Keratinocyte (primary cell): ENCODE measurements at places on chromosomes 4 and X. TPM values are rescaled to one million over a fixed set of nuclear protein-coding genes. Genes with fewer than 3 reads are reported as not detected.

DNA sequence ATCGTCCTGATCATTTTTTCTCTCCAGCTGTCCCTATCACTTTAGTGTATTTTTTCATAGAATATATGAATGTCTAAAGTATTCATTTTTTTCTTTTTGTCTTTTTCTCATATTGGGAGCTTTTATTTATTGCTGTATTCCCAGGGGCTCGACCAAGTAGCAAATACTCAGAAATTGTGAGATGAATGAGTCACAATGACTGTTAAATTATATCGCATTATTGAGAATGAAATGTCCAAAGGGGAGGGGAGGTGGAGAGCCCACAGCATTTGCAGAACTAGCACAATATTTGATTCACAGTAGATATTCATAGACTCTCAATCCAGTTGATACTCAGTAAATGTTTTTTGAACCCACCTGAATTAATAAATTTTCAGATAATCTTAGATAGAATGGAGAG, 543.6 kb upstream of the FAM241A start:
- no peak overlapping the region for H3K4me3 ChIP-seq
- H3K36me3 ChIP-seq = no peaks in the 10 kb centered on the region
- no peak for DNase-seq
- H3K27me3 ChIP-seq = no peaks in the 10 kb centered on the region
- H3K27ac ChIP-seq = no peak overlapping the region

GRCh38 chr4:10701702-10702460, 17.3 kb upstream of the CLNK start:
- no peaks in the 10 kb centered on the region for H3K4me1 ChIP-seq
- H3K27ac ChIP-seq = no peak overlapping the region
- no peak overlapping the region for H3K4me3 ChIP-seq
- H3K27me3 ChIP-seq = no peaks in the 10 kb centered on the region
- no peak for DNase-seq
- H3K36me3 ChIP-seq = no peaks in the 10 kb centered on the region

DNA sequence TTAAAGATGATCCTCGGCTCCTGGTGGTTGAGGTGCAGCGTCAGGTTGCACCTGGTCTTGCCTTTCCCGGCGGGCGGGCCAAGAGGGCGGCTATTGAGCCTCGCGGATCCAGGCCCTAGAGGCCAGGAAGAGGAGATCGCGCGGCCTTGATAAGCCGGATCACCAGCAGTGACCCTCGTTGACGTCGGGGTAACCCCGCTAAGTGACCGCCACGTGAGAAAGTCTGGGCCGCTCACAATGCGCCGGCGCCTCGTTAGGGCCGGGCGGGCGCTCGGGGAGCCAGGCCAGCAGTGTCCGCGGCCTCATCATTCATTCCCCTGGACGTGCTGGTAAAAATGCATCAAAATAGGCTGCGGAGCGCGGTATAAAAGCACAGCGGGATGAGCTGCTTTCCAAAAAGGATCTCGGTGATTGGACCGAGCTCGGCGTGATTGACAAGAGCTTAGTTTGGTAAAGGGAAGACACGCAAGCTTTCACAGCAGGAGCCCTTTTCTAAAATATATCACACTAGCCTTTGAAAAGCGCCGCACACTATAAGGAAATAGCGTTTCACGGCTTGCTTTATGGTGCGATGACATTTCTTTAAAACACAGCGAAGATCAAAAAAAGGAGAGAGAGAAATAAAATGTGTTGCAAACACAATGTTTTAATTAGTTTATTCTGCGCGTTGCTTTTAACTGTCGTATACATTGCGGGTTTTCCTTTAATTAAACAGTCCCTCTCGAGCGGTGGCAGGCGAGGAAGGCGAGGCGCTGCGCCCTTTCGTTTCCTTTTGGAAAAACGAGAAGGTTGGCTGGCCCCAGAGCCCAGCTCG, 15.9 kb upstream of the ZIC3 start:
- H3K27ac ChIP-seq = no peak overlapping the region
- DNase-seq = no peak
- H3K4me1 ChIP-seq = no peaks in the 10 kb centered on the region
- no peak overlapping the region for H3K4me3 ChIP-seq
- peaks cover 55% of the 10 kb centered on the region for H3K27me3 ChIP-seq

- H3K27me3 ChIP-seq = no peaks in the 10 kb centered on the region
- no peak for DNase-seq
- H3K27ac ChIP-seq = no peak overlapping the region
- H3K4me1 ChIP-seq = no peaks in the 10 kb centered on the region
- no peaks in the 10 kb centered on the region for H3K36me3 ChIP-seq
Observed at GRCh38 chr4:39609454-39609931, 29.2 kb downstream of the SMIM14 start.

- no peaks in the 10 kb centered on the region for H3K4me1 ChIP-seq
- no peak overlapping the region for H3K4me3 ChIP-seq
- H3K36me3 ChIP-seq = no peaks in the 10 kb centered on the region
Observed at GRCh38 chrX:106203315-106203714, 35.2 kb downstream of the PWWP3B start.

DNA sequence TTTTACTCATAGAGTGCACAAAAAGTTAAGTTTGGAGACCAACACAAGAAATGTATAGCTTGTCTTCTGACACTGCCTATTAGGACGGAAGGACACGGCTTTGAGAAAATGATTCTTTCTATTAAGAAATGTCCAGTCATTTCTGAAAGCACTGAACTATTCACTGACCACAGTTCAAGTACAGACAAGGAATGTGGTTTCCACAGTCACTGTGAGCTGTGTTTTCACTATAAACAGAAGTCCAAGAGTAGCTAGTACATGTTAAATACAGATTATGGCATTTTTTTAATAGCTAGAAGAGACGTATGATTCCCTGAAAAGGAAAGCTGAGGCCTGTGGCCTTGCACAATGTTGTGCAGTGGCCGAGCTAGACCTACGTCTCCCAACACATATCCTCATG, 115.1 kb upstream of the GPM6A start:
- H3K27me3 ChIP-seq = no peaks in the 10 kb centered on the region
- no peaks in the 10 kb centered on the region for H3K36me3 ChIP-seq
- no peak overlapping the region for H3K4me3 ChIP-seq
- no peaks in the 10 kb centered on the region for H3K4me1 ChIP-seq
- no peak for DNase-seq

DNA sequence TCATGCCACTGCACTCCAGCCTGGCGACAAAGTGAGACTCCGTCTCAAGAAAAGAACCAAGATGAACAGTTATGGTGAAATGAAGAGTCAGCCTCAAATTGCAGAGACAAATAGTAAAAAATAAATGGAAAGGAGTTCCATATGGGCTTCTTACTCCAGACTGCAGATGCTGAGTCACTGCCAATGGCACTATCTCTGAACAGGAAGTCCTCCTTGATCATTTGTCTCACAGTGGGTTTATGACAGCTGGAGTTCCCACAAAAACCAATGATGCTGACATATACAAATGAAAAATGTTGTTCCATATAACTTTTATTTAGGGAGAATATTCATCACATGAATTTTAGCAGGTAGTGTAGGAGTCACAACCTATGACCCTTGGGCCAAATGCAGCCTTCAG, 631.6 kb downstream of the PCDH18 start:
- no peak overlapping the region for H3K27ac ChIP-seq
- H3K4me1 ChIP-seq = no peaks in the 10 kb centered on the region
- H3K36me3 ChIP-seq = no peaks in the 10 kb centered on the region
- no peak for DNase-seq
- H3K4me3 ChIP-seq = no peak overlapping the region

- no peak overlapping the region for H3K4me3 ChIP-seq
- H3K27ac ChIP-seq = no peak overlapping the region
- no peaks in the 10 kb centered on the region for H3K27me3 ChIP-seq
- H3K4me1 ChIP-seq = no peaks in the 10 kb centered on the region
Observed at GRCh38 chr4:177281351-177281909, 28.2 kb upstream of the NEIL3 start.

- no peaks in the 10 kb centered on the region for H3K36me3 ChIP-seq
- no peak for DNase-seq
- no peaks in the 10 kb centered on the region for H3K27me3 ChIP-seq
- H3K27ac ChIP-seq = no peak overlapping the region
Observed at GRCh38 chrX:2664502-2664901, 26.6 kb upstream of the CD99 start.

- peaks cover 31% of the 10 kb centered on the region for H3K4me1 ChIP-seq
- H3K27ac ChIP-seq = no peak overlapping the region
- no peak for DNase-seq
- H3K27me3 ChIP-seq = no peaks in the 10 kb centered on the region
- H3K36me3 ChIP-seq = no peaks in the 10 kb centered on the region
Observed at GRCh38 chr4:73730292-73730691, 10.1 kb upstream of the CXCL8 start.

DNA sequence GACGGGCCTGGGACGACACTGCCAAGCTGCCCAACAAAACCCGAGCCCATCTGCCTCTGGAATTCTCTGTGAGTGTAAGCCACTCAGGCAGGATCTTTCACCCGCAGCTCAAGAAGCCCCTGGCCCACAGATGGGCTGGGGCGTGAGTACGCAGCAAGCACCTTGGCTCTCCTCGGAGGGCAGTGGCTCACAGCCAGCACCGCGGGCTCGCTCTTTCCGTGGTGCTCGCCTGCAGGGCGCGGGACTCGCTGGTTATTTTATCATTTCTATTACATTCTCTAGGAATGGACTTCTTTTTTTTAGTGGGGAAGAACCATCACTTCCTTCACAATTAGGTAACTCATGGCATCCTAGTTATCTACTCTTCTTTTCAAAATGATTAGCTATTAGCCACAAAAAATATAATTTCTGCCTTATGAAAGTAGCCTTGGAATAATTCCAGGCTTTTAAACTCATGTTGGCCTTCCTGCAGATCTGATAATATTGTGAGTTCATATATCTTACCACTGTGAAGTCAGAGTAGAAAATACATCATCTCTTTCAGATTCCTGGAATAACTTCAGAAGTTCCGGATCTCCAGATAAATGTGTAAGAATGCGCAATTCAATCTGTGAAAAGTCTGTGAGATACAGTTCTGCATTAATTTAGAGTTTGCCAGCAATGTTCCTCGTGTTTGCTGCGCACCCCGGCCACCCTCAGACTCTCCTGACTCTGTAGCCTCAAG, 68.6 kb downstream of the NAT8L start:
- H3K27me3 ChIP-seq = no peaks in the 10 kb centered on the region
- no peaks in the 10 kb centered on the region for H3K36me3 ChIP-seq
- no peak overlapping the region for H3K27ac ChIP-seq
- H3K4me1 ChIP-seq = no peaks in the 10 kb centered on the region
- H3K4me3 ChIP-seq = no peak overlapping the region

- H3K4me1 ChIP-seq = no peaks in the 10 kb centered on the region
- peaks cover 11% of the 10 kb centered on the region for H3K36me3 ChIP-seq
- no peak overlapping the region for H3K27ac ChIP-seq
- no peak for DNase-seq
Observed at GRCh38 chr4:75644095-75644494, 13.8 kb upstream of the CDKL2 start.

DNA sequence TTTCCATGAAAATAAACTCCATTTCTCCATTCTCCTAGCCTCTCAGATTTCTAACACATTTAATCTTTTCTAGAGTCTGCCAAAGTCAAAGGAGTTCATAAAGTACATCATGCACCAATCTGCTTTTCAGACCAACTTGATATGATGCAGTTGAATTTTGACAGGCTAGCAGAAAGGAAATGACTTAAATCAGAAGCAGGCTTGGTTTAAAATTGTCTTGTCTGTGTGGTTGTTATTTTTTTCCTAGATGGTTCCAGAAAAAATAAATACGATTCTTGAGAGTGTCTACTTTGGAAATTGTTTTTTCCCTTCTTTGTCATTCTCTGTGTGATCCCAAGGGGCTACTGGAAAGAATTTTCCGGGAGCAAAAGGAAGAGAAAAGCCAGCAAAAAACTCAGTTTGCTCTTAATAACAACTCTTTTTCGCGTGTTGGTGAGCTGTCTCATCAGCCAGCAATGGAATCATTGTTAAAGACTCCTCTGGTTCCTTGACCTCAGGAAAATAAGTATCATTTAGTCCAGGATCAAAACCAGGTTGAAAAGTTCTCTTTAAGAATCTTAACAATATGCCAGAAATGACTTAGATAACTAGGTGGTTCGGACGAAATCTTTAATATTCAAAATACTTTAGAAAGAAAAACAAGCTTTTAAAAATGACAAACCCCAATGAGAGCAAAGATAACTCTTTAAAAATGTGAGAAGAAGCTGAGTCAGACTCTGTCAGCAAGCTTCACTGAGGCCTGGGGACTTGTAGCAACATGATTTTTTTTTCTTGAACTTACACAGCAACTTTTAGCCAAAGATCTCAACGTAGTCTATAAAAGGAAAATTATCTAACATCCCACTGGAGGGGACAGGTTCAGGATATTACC, 49.7 kb upstream of the GAB1 start:
- H3K27ac ChIP-seq = peak overlapping the region; percentile 90
- no peaks in the 10 kb centered on the region for H3K27me3 ChIP-seq
- DNase-seq = no peak
- peak overlapping the region; percentile 52 for H3K4me3 ChIP-seq
- no peaks in the 10 kb centered on the region for H3K36me3 ChIP-seq

DNA sequence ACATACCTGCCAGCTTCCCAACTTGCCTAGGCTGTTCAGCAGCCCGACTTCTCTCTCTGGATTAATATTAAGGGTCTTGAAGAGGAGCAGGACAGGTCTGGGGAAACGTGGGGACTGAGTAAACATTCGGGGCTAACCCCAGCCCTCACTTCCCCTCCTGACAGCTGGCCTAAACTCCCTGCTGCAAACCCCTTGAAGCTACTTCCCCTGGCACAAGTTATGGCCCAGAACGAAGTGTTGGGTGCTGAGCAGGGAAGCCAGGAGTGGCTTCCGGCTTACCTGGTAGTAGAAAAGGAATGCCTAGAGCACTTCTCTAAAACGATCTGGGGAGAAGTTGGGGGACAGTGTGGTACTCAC, 200.0 kb downstream of the BCOR start:
- H3K27me3 ChIP-seq = no peaks in the 10 kb centered on the region
- no peak for DNase-seq
- peak overlapping the region; percentile 59 for H3K27ac ChIP-seq
- no peak overlapping the region for H3K4me3 ChIP-seq
- peaks cover 35% of the 10 kb centered on the region for H3K4me1 ChIP-seq
- no peaks in the 10 kb centered on the region for H3K36me3 ChIP-seq

GRCh38 chr4:6257247-6258025, 12.2 kb upstream of the WFS1 start:
- H3K36me3 ChIP-seq = no peaks in the 10 kb centered on the region
- H3K27me3 ChIP-seq = no peaks in the 10 kb centered on the region

DACH2 gene
- 0.02 to 0.08 TPM in 2 of 3 replicates, not detected in the other for polyA plus RNA-seq

SULT1B1 gene
- polyA plus RNA-seq = 0.28 to 0.57 TPM (median 0.39 TPM) in 3 replicates

SPANXA1 gene
- not detected in 3 replicates for polyA plus RNA-seq

FGF5 gene
- polyA plus RNA-seq = 3.9 to 5.4 TPM (median 4.4 TPM) in 3 replicates

IL21 gene
- not detected in 3 replicates for polyA plus RNA-seq

MSANTD1 gene
- polyA plus RNA-seq = 0.05 to 0.13 TPM in 2 of 3 replicates, not detected in the other

AKAP4 gene
- not detected in 3 replicates for polyA plus RNA-seq

CXorf49 gene
- not detected in 3 replicates for polyA plus RNA-seq

DCLK2 gene
- 0.04 to 0.11 TPM (median 0.07 TPM) in 3 replicates for polyA plus RNA-seq
